Dermis microvascular lymphatic vessel endothelial cell (primary cell): ENCODE measurements at places on chromosomes 16 and 17. TPM values are rescaled to one million over a fixed set of nuclear protein-coding genes. Genes with fewer than 3 reads are reported as not detected.

Gene HNF1B
- total RNA-seq: not detected in 2 replicates

Gene SPATA22
- total RNA-seq: 1.7 TPM in 1 of 2 replicates, not detected in the other

Gene TBC1D28
- not detected in 2 replicates for total RNA-seq

Gene METTL16
- 9.1 TPM in 2 replicates for total RNA-seq

Gene RNF227
- 0.51 and 0.76 TPM in 2 replicates for total RNA-seq

GRCh38 chr17:76018801-76019200 lies 8.3 kb downstream of the EVPL start:
- no peak for DNase-seq

GRCh38 chr16:4523686-4524085 lies 14.9 kb downstream of the CDIP1 start:
- no peak for DNase-seq

- DNase-seq: no peak
Observed at GRCh38 chr17:46832331-46832821, 13.9 kb upstream of the WNT3 start.

- DNase-seq: no peak
Observed at GRCh38 chr16:20928774-20929411, 28.3 kb downstream of the LYRM1 start.

DNA sequence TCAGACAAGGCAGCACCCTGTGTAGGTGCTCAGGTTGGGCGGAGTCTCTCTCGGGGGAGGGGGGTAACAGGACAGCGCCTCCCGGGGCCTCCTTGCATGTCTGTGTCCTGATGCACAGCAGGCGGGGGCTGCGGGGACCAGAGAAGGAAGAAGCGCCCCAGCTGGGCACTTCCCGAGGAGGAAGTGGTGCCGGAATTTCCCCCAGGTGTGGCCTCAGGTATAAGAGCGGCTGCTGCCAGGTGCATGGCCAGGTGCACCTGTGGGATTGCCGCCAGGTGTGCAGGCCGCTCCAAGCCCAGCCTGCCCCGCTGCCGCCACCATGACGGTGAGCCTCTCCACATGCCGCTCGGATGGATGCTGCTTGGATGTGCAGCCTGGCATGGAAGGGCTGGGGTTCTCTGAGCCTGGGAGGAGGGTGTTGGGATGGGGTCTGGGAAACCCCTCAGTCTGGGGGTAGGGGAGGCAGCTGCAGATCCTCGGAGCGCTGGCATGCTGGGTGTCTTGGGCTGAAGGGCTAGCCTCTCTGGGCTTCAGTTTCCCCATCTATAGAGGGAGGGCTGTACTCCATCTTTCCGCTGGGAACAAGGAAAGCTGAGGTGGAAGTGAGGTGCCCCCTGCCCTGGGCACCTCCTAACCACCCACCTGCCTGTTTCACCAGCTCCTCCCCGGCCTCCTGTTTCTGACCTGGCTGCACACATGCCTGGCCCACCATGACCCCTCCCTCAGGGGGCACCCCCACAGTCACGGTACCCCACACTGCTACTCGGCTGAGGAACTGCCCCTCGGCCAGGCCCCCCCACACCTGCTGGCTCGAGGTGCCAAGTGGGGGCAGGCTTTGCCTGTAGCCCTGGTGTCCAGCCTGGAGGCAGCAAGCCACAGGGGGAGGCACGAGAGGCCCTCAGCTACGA lies at the start of gene IL17C:
TSS of gene IL17C (plus strand) at position 250 of the 908 bp plus-strand sequence. CDS start at position 320, 70 bp downstream.
- DNase-seq: no peak

DNA sequence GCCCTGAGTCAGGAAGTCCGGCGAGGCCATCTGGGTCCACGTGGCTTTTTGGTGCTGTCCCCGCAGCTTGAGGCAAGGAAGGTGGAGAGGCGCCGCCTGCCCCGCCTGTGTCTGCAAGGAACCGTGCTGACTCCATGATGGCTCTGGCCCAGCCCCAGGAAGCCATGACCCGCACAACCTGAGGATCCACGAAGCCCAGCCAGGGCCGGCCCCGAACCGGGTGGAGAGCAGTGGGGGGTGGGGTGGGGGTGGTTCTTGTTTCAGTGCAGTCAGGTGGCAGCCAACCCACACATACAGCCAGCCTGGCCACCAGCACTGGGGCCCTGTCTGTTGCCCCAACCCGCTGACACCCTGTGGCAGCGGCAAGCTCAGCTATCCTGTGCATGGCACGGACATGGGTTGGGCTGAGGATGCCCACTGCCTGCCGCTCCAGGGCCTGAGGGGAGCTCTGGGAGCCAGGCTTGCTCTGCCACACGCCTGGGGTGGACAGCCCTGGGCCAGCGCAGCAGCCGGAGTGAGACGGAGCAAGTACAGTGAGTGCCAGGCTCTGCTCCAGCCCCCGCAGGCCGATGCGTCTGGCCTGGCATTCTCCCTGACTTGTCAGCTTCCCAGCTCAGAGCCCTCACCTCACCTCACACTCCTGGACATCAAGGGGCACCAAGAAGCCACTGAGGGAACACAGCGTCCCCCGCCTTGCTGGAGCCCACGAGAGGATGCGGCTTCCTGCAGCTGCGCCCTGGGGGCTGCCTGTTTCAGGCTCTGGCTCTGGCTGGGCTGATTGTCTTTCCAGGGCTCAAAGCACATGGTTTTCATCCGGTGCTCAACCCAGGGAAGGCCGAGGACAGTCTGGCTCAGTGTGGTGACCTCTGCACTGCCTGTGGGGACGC lies 68.8 kb downstream of the LMF1 start:
- DNase-seq: no peak

- no peak for DNase-seq
Observed at GRCh38 chr16:86942151-86943051, 364.1 kb downstream of the FOXL1 start.
